Lung (tissue), 17 donors: ENCODE measurements at places on chromosomes 1 and 21. TPM values are rescaled to one million over a fixed set of nuclear protein-coding genes. Genes with fewer than 3 reads are reported as not detected.

KCNJ10 gene
- 0.10 TPM for polyA plus RNA-seq

EXO1 gene
- polyA plus RNA-seq: 0.44 TPM

FCER1G gene
- polyA plus RNA-seq: 1,998 TPM

- H3K36me3 ChIP-seq: peaks cover 2% of the 10 kb centered on the region
- peak overlapping the region; percentile 63 for H3K4me3 ChIP-seq
- DNase-seq: no peak
- H3K4me1 ChIP-seq: peaks cover 13% of the 10 kb centered on the region
Observed at GRCh38 chr1:36148821-36149236, 457 bp downstream of the TRAPPC3 start.

GRCh38 chr1:162056043-162056442 lies 13.4 kb upstream of the NOS1AP start:
- H3K4me3 ChIP-seq: no peak overlapping the region
- H3K27ac ChIP-seq: no peak overlapping the region
- peak; percentile 78 for DNase-seq
- H3K4me1 ChIP-seq: no peaks in the 10 kb centered on the region

GRCh38 chr1:14429577-14429976 lies 168.9 kb upstream of the KAZN start:
- no peaks in the 10 kb centered on the region for H3K36me3 ChIP-seq
- H3K4me3 ChIP-seq: no peak overlapping the region
- H3K27me3 ChIP-seq: no peaks in the 10 kb centered on the region
- H3K4me1 ChIP-seq: peaks cover 2% of the 10 kb centered on the region

GRCh38 chr1:24051206-24051945 lies 60.6 kb downstream of the MYOM3 start:
- no peak for DNase-seq
- no peak overlapping the region for H3K27ac ChIP-seq
- H3K4me3 ChIP-seq: no peak overlapping the region
- H3K4me1 ChIP-seq: no peaks in the 10 kb centered on the region

TIE1 gene
- 20.5 TPM for polyA plus RNA-seq

GRCh38 chr1:29591601-29592260 lies 355.4 kb downstream of the PTPRU start:
- no peaks in the 10 kb centered on the region for H3K27me3 ChIP-seq
- H3K36me3 ChIP-seq: no peaks in the 10 kb centered on the region
- no peaks in the 10 kb centered on the region for H3K4me1 ChIP-seq
- no peak for DNase-seq

C1orf226 gene
- polyA plus RNA-seq: 2.5 TPM

DNA sequence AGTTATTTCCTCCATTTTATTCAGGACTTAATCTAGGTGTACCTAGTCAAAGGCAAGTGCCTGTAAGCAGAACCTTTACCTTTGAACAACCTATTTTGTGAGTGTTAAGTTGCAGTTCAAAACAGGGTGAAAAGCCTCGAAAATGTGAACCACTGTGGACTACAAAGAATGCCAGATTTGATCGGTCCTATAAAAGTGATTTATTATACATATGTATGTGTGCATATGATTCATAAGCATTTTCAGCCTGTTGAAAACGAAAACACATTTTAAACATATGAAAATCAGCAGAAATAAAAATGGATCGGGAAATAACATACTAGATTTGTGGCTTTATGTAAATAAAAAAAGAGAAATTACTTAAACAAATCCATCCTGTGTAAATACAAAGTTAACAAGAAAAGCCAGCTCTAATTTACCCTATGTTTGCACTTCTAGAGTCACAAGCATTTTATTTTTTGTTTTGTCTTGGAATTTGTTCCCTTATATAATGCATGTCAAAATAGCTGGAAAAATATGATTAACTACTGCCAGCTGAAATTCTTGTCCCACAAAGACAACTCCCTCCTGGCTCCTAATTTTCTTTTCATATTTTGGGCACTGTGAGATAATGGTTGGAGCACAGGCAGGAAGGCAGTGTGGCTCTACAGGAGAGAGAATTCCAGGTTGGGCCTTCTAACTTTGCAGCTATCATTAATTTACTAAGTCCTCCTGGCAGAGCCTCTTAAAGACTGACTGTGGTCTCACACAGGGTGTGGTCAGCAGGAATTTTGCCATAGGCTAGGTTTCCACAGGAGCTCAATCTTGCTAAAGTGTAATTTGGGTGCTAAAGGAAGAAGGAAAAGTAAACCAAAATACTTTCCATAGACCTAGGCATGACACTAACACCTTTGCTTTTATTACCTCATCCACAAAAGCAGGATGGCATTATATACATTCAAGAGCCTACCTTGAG lies 70.2 kb upstream of the CDC42BPA start:
- DNase-seq: no peak
- H3K27ac ChIP-seq: no peak overlapping the region

GRCh38 chr1:153953859-153954365 lies 4.5 kb downstream of the CRTC2 start:
- no peak for DNase-seq
- H3K4me1 ChIP-seq: peaks cover 9% of the 10 kb centered on the region
- H3K27ac ChIP-seq: no peak overlapping the region
- no peaks in the 10 kb centered on the region for H3K27me3 ChIP-seq
- H3K4me3 ChIP-seq: no peak overlapping the region
- peaks cover 33% of the 10 kb centered on the region for H3K36me3 ChIP-seq

DNA sequence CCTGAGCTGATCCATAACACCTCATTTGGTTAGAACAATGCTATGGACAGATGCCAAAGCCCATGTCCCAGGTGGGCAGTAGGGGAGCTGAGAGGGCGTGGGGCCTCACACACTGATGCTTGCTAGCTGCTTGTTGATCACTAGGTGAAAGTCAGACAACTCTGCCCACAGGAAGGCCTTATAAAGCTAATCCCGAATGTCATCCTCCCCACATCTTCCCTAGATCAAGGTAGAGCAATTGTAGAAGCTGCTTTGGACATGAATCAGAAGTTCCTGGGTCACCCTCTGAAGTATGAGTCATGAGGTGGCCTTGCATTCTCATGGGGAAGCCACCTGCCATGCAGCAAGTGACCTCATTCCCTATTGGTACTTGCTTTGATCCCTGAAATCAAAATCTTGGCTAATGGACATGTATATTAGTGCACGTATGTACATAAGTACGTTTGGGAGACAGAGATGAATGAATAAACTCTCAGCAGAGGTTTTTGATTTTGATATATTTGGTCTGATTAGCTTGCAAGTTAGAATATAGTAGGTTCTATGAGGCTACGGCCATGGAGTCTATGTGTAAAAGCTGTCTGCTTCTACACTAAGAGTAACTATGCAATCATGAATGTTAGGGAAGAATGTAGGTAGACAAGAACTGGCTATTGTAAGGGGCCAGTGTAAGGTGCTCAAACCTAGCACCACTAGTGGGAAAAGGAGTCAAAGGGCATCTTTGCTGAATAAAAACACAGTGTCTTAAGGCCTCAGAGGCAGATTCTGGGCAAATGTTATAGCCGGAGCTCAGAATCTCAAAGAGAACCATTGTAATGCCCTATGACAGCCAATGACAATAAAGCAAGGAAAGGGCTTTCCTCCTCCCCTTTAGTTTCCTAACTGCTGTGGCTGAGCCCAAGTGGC lies 52.6 kb downstream of the ABCA4 start:
- no peaks in the 10 kb centered on the region for H3K36me3 ChIP-seq
- no peak for DNase-seq
- no peaks in the 10 kb centered on the region for H3K27me3 ChIP-seq
- peak overlapping the region; percentile 88 for H3K27ac ChIP-seq

- H3K27ac ChIP-seq: peak overlapping the region; percentile 9
- no peaks in the 10 kb centered on the region for H3K4me1 ChIP-seq
- no peaks in the 10 kb centered on the region for H3K36me3 ChIP-seq
- peak; percentile 83 for DNase-seq
- no peak overlapping the region for H3K4me3 ChIP-seq
Observed at GRCh38 chr1:47875831-47876586, 121.2 kb downstream of the TRABD2B start.

DNA sequence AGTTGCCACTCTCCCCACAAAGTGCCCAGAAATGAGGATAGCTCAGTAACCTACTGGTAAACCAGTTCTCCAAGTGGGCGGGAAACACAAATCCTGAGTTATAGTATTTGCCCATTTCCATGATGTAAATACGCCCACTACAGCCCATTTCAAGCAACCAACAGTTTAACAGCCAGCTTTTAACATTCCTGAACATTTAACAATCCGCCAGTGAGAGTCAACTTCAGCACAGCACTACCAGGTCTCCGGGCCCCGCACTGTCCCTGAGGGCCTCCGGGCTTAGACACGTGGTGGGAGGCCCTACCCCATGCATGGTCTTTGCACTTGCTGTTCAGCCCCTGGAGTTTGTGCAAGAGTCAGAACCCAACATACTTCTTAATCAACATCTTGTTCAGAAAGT lies 132.0 kb upstream of the CTTNBP2NL start:
- H3K4me1 ChIP-seq: peaks cover 2% of the 10 kb centered on the region
- H3K27ac ChIP-seq: no peak overlapping the region
- no peak for DNase-seq

DNA sequence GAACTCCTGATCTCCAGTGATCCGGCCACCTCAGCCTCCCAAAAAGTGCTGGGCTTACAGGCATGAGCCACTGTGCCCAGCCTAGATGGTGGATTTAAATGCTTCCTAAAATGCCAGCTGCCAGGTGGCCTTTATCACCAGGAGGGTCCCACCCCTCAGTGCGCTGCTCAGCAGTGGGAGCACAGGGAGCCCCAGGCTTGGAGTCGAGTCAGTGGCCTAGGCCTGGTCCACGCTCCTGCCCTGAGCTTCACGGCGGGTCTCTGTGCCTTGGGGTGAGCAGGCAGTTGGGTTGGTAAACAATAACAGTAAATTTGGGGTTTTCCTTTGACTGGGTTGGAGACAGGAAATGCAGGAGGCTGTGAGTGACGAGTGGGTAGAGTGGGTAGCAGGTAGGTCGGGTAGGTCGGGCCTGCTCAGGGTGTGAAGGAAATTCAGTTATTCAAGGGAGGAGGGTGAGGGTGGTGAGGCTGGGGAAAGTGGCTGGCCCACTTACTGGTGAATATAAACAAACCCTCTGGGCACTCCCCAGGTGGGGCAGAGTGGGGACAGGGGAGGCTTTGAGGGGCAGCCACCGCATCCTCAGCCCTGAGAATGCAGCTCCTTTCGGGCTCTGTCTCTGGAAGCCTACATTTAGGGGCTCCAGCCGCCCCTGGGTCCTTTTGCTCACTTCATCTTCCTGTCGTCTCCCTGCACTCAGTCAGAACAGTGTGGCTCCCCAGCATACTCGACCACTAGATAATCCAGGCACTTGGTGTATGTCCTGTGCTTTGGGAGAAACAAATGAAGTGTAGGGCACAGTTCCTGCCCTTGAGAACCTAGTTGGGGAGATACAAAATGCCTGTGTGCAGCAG lies 33.5 kb upstream of the IL19 start:
- H3K27ac ChIP-seq: no peak overlapping the region
- no peak for DNase-seq
- no peak overlapping the region for H3K4me3 ChIP-seq
- no peaks in the 10 kb centered on the region for H3K27me3 ChIP-seq
- H3K4me1 ChIP-seq: no peaks in the 10 kb centered on the region

DNA sequence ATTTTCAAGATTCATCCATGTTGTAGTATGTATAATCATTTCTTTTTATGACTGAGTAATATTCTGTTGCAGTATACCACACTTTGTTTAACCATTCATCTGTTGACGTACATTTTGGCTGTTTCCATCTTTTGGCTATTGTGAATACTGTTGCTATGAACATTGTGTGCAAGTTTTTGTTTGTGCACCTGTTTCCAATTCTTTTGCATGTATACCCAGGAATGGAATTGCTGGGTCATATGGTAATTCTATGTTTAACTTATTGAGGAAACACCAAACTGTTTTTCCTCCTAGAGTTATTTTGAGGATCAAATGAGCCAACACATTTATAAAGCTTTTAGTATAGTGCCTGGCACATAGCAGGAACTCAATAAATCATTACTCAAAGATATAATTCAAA lies 49.2 kb upstream of the MAN1A2 start:
- H3K27me3 ChIP-seq: peaks cover 2% of the 10 kb centered on the region
- DNase-seq: no peak
- H3K4me3 ChIP-seq: no peak overlapping the region

- H3K36me3 ChIP-seq: no peaks in the 10 kb centered on the region
- H3K4me1 ChIP-seq: peaks cover 7% of the 10 kb centered on the region
- H3K4me3 ChIP-seq: no peak overlapping the region
- peak; percentile 75 for DNase-seq
- no peaks in the 10 kb centered on the region for H3K27me3 ChIP-seq
Observed at GRCh38 chr1:76764638-76765454, 102.4 kb upstream of the ST6GALNAC5 start.

- peak; percentile 64 for DNase-seq
- H3K4me3 ChIP-seq: peak overlapping the region; percentile 64
- no peaks in the 10 kb centered on the region for H3K27me3 ChIP-seq
- peaks cover 9% of the 10 kb centered on the region for H3K4me1 ChIP-seq
- no peaks in the 10 kb centered on the region for H3K36me3 ChIP-seq
Observed at GRCh38 chr1:64471218-64472039, 1.5 kb downstream of the CACHD1 start.

CSMD2 gene
- 0.49 TPM for polyA plus RNA-seq

TDRD5 gene
- 0.12 TPM for polyA plus RNA-seq

GRCh38 chr1:184199438-184200085 lies 148.0 kb downstream of the TSEN15 start:
- no peaks in the 10 kb centered on the region for H3K4me1 ChIP-seq
- H3K36me3 ChIP-seq: no peaks in the 10 kb centered on the region
- H3K27ac ChIP-seq: no peak overlapping the region
- H3K27me3 ChIP-seq: no peaks in the 10 kb centered on the region
- H3K4me3 ChIP-seq: no peak overlapping the region

DNA sequence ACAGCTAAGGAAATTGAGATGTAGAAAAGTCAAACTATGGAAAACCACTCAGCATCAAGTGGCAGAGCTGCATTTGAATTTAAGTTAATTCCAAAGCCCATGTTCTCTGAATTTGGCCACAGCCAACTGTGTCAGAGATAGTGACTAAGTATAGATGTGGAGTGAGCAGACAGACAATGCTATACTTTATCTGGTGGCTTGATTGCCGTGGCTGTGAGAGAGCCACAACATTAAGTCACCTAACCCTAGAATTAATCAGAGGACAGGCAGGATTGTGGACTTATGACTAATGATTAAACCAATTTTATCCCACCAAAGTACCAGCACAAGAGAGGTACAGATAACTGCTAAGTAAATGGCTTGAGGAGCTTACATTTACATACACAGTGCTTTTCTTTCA lies 209.8 kb downstream of the TPR start:
- DNase-seq: no peak
- H3K27ac ChIP-seq: no peak overlapping the region
- H3K36me3 ChIP-seq: no peaks in the 10 kb centered on the region
- H3K27me3 ChIP-seq: no peaks in the 10 kb centered on the region
- H3K4me3 ChIP-seq: no peak overlapping the region

DNA sequence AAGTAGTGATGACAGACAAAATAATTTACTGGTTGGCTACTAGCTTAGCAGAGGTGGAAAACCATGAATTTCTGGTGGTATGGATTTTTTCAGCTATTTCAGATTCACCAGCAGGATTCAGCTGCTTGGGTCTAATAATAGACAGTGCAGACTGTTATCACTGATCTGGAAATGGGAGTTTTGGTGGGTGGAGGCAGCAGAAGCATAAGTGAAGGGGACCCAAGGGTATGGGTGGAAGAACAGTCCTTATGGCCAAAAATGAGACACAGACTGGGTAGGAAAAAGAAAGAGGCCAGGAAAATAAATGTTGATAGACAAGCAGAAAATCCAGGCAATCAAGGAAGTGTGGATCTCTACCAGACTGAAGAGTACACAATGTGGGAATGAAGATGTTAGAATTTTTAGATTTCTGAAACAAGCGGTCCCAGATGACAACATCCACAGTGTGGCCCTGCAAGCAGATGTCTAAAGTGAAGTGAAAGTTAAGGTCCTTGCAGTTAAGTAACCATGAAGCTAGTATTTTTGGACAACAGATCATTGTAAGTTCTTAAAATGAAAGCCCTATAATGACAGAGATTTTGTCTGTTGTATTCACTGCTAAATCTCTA lies 24.7 kb downstream of the LYST start:
- no peak for DNase-seq
- no peak overlapping the region for H3K27ac ChIP-seq
- no peak overlapping the region for H3K4me3 ChIP-seq
